ENCODE measurements at places on chromosomes 5 and 9.
A peak's percentile ranks its signal among the peaks of the same experiment; 100 is the strongest.

DNA sequence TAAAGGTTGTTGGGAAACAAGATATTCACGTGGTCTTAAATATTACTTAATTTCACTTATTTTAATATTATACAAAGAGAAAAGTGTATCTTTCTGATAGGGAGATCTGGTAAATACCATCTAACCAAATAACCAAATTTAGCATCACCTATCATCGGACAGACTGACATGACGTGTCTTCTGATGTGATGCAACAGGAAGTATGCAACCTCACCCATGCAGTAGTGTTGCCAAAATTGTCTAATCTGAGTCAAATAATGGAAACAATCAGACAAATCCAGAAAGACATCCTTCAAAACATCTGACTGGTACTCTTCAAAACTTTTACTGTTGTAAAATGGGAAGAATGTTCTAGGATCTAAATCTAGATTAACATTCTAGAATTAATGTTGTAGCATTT is 148.0 kb downstream of the FGF1 start:
- no peak for DNase-seq

GRCh38 chr5:67908126-67908765 is 307.3 kb upstream of the PIK3R1 start:
- no peak for DNase-seq

DNA sequence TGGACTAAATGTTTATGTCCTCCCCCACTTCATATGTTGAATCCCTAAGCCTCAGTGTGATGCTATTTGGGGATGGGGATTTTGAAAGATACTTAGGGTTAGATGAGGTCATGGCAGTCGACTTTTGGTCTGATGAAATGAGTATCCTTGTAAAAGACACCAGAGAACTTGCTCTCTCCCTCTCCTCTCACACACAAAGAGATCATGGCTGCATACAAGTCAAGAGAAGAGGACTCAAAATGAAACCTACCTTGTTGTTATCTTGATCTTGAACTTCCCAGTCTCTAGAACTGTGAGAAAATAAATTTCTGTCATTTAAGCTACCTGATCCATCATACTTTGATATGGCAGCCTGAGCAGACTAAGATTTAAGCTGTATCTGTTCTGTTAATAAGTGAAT is 144.0 kb upstream of the HAPLN1 start:
- DNase-seq: no peak

- no peak for DNase-seq
These were observed 52.4 kb upstream of the PWWP2A start for GRCh38 chr5:160171666-160172065.

GRCh38 chr5:14105718-14106410 is 37.3 kb upstream of the TRIO start:
- DNase-seq: peak; percentile 94

DNA sequence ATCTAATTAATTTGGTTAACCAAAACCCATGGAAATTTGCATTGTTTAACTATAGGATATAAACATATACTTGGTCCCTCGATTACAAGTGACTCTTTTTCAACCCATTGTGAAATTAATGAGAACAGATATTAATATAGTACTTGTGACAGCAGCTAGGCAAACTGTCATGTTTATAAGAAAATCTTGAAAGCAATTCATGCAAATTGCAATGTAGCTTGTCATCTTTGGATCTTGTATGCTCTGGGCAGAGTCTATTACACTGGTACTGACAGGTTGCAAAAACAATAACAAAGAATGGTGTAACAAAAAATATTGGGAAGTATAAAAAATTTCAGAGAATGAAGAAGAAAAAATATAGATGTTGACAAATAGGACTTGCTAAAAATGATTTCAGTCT is 941.0 kb downstream of the DNAH5 start:
- DNase-seq: no peak

DNA sequence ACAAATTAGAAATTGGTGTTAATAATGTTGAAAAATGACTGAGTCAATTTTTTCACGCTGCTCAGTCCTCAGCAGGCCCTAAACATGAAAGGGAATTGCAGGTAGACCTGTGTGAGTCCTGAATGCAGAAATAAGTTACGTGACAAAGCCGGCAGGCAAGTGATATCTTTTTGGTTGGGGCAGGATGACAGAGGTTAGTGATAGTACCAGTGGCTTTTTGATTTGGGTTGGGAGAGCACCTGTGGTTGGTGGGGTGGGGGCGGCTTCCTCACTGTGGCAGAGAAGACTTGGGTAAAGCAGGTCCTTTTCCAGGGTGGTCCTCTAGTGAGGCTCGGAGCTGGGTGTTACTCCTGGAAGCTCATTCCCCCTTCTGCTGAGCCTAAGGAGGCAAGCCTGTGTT is 164.7 kb downstream of the TMEM167A start:
- no peak for DNase-seq

DNA sequence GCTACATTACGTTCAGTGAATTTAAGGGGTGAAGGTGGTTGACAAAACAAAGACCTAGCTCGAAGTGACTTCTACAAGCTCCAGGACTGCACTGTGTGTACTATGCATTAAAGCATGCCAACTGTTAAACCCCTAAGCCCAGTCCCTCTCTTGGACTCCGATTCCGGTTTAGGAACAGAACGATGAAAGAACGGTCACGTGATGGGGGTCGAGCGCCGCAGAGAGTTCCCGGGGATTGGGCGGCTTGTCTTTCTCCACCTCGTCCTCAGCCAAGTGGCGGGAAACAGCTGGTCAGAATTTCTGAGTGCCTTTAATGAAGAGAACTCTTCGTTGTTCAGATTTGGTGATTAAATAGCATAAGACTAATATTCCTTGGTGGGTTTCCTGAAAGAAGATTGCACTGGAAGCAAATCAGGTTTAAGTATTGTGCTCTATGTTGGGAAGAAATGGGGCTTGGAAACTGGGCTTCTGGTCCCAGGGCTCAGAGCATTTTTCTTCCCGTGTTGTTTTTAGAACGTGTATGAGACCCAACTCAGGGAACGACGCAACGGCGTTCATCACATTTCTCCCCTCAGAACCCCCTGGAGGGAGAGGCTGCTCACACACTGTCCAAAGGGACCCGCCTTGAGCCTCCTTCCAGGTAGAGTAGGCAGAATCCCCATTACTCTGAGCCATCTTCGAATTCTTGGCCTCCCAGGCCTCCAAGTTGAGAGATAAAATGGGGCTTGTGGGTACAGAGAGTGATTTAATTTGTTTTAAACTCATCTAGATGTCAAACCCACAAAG is 25.3 kb downstream of the IRX2 start:
- DNase-seq: no peak

DNA sequence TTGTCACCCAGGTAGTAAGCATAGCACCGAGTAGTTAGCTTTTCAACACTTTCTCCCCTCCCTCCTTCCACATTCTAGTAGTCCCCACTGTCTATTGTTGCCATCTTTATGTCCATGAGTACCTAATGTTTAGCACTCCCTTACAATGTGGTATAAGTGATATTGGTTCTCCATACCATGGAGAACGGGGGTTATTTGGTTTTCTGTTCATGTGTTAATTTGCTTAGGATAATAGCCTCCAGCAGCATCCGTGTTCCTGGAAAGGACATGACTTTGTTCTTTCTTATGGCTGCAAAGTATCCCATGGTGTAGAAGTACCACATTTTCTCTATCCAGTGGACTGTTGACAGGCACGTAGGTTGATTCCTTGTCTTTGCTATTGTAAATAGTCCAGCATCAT is 353.9 kb downstream of the ADGRV1 start:
- DNase-seq: no peak

DNA sequence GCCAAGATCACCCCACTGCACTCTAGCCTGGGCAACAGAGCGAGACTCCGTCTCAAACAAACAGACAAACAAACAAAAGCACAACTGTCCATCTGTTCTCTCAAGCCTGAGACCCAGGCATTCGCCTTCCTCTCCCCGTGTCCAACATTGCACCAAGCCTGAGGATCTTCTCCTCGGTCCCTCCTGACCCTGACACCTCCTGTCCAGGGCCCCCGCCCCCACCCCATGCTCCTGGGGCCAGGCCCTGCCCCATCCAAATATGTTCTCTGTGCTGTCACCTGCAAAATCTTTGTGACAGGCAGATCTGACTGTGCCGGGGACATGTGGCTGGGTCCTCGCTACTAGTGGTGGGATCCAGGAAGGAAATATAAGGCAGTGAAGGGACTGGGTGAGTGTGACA is 33.4 kb upstream of the UNC5A start:
- DNase-seq: no peak

GRCh38 chr9:136721339-136722092 is 9.1 kb downstream of the DIPK1B start:
- DNase-seq: peak; percentile 80

DNA sequence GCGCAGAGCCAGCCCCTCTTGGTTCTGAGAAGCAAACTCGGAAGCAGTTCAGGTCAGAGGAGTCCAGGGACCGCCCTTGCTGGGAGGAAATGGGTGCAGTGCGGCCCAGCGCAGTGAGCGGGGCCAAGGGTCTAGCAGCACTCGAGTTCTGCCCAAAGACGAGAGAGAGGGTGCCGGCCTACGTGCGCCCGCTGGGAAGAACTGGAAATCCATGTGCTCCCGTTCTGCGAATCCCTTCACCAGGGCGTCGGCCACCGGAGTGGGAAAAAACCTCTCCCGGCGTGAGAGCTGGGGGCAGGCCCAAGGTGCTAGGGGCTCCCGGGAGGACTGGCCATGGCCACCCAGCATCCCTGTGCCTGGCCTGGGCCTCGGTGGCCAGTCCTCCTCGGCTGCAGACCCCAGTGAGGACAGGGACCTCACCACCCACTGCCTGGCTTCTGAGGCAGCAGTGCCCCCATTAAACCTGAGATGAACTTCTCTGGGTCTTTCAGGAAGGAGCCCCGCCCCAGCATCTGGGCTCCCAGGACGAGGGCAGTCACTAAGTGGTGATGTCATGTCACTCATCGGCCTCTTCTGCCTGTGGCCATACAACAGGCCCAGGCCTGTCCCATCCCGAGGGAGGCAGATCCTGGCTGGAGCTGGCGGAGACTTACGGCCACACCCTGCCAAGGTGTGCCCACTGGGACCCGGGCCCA is 10.6 kb downstream of the TMEM250 start:
- DNase-seq: no peak

All from astrocyte (in vitro differentiated cells and primary cell).